ENCODE measurements at places on chromosomes 5 and 9.

- DNase-seq, result peak; percentile 89
Measured at GRCh38 chr9:128192601-128193371, 1.4 kb upstream of the CIZ1 start.

GRCh38 chr5:102858808-102859207 is 103.7 kb downstream of the PAM start:
- peak; percentile 8 for DNase-seq

- no peak for DNase-seq
Measured at GRCh38 chr9:136057236-136058081, 37.6 kb downstream of the NACC2 start.

GRCh38 chr9:100428871-100429654 is 2.1 kb downstream of the MSANTD3 start:
- peak; percentile 90 for DNase-seq

- no peak for DNase-seq
Measured at GRCh38 chr9:85228111-85228855, 513.5 kb downstream of the AGTPBP1 start.

GRCh38 chr5:131281133-131281867 is 17.4 kb downstream of the CDC42SE2 start:
- no peak for DNase-seq

DNA sequence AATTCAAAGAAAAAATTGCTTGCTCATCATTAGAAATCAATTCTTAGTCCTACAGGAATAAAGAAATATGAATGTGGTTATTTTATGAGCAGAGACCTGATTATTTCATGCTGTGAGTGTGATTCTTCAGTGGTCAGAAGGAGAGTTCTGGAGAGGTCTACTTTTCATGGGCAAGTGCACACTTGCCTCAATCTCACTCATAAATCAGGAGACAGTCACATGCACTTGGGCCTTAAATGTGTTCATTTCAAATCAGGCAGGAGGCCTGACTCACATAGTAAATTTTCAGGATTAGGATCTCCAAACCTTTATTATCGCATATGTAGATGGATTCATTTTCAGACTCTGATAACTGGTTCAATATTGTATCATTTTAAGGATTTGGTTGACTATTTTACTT is 323.2 kb upstream of the CCNH start:
- DNase-seq, result no peak

DNA sequence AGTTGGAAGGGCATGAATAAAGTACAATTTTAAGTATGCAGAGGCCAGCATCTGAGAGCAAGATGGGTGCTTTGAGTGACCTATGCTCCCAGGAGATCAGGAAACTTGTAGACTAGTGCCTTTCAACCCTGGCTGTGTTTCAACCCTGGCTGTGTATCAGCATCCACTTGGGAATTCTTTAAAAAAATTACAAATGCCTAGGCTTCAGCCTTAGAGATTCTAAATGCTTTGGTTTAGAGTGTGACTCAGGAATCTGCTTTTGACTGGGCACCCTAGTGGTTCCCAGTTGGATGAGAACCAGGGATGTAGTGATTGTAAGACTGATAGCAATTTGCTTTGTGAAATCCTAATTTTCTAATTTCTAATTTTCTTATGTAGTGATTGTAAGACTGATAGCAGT is 65.6 kb downstream of the RALGPS1 start:
- no peak for DNase-seq
